Cortex of kidney (tissue), 1 donor: ENCODE measurements at places on chromosomes 13 and 19.

GRCh38 chr19:13206587-13206986 lies 56.4 kb downstream of the IER2 start:
- no peak for DNase-seq

GRCh38 chr13:73898276-73898675 lies 235.9 kb downstream of the KLF12 start:
- no peak for DNase-seq

GRCh38 chr13:34161931-34162543 lies 344.1 kb downstream of the RFC3 start:
- no peak for DNase-seq

DNA sequence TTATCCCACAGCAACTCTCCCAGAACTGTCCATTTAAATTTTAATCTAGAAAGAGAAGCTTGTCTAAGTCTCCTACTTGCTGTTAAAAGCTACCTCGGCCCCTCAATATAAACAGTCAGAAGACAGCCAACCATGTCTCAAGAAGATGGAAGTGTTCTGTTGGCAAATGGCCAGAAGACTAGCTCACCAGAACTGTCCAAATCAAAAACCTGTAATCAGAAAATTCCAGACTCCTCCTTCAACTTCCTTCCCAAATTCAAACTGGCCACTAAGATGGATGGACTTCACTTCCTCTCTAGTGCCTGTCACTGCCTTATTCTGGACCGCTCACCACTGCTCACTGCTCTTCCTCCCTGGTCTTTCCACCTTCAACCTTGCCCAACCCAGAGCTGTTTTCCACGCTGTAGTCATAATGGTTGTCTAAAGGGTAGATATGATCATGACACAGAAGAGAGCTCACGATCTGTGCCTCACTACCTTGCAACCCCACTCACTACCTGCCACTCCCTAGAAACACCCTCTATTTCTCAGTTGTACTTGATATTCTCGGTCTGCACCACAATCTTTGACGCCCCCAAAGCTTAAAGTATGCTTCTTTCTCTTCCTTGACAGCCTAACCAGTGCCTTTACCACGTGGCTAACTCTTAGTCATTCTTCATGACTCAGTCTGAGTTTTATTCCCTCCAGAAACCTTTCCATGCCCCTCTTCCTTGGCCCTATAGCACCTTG lies 9.2 kb downstream of the FGF14 start:
- no peak for DNase-seq

- no peak for DNase-seq
Measured at GRCh38 chr13:31684466-31684865, 54.9 kb upstream of the RXFP2 start.

DNA sequence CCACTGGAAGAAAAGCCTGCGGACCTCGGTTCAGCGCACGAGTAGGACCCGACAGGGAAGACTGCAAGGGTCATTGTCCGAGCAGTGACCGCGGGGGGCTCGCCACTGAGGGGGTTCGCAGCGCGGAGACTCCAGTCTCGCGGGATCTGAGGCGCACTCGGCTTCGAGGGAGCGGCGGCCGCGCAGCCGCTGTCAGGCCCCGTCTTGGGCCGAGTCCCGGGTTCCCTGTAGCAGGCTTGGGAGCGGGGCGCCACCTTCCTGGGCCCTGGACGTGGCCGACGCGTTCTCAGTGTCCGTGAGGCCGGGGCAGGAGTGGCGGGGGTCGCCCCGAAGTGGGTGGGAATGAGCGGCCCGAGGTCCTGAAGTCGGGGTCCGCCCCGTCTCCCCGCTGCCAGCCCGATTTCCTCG lies 474 bp upstream of the FAM174C start:
- DNase-seq: no peak
